ENCODE measurements at places on chromosomes 1 and 21.

- DNase-seq: no peak
These were observed 394.0 kb downstream of the NPHP4 start for GRCh38 chr1:5597991-5598823.

- DNase-seq: no peak
These were observed 1.9 kb downstream of the SGIP1 start for GRCh38 chr1:66535853-66536252.

- DNase-seq: no peak
These were observed 65.9 kb downstream of the NDUFS5 start for GRCh38 chr1:39091845-39092645.

GRCh38 chr1:202597090-202597761 lies 113.0 kb downstream of the SYT2 start:
- DNase-seq: no peak

DNA sequence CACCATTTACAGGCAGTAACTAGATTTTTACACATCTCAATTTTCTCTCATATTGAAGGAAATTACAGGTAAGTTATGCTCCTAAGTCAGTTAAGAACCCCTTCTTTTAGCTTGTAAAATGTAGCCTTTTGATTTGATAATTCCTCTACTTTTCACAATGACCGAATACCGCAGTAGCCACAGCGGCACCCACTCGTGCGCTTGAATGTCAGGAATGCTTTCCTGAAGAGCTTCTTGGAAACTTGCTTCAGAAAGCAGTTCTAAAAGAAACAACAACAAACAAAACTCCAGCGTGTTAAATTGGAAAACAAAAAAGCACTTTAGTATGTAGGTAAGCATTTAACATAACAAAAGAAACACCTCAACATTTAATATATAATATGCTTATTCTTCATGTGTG lies 9.9 kb upstream of the DNTTIP2 start:
- no peak for DNase-seq

GRCh38 chr1:145956361-145956760 lies 1.5 kb downstream of the LIX1L start:
- DNase-seq: no peak

DNA sequence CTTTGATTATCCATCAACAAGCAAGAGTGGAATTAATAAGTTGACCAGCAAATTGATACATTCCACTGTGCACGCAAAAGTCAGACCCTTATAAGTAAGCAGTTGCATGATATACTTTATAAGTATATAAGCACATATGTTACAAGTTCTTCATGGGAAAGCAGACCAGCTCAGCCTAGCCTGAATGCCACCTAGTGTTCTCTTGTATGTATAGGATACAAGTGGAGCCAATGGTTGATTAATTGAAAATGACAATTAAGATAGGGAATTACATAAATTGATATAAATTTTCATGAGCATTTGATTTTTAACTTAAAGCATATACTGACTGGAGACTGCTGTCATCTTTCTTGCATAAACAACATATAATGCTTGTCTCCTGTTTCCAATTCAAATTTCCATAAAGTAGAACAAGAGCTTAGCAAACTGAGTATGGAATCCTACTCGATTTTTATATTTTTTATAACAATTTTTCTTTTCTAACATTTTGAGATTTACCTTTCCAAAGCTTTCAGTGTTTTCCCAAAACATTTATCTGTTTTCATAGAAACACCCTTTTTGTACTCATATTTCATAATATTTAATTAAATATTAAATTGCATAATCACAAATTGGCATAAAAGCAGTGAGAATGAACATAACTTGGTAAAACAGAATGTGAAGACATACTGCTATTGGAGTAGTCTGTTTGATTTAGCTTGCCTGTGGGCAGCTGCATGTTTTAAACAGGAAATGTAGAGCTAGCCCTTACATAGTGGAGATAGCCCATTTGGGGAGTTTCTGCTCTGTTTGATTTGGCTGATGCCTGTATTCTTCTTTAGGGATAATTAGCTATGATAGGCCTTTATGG lies 62.8 kb downstream of the MAGI3 start:
- DNase-seq: no peak

Measured in stimulated activated CD8-positive, alpha-beta memory T cell treated with anti-CD3 and anti-CD28 coated beads, Interleukin-4, amount 100 ng/mL, for 1 hour (primary cell).